ENCODE measurements at places on chromosomes 1 and 21.

DNA sequence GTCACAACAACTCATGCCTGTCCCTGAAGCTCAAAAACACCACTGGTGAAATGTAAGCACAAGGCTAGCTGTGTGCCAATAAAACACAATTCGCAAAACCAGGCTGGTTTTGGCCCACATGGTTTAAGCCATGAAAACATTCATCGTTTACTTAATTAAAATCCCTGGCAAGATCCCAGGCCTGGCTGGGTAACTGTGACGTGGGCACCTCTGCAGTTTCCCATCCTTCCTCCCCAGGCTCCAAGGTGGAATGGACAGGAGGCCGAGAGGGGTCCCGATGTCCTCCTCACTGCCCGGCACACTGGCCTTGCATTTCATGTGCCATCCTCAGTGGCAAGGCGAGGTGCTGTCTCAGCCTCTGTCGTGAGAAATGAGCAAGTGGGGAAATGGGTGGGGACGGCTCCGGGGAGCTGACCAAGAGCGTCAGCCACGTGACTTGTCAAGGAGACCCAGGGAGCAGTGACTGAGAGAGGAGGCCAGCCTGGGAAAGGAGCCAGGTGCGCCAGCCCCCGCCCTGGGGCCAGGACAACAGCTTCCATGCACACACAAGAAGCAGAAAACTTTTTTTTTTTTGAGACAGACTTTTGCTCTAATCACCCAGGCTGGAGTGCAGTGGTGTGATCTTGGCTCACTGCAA is 153.1 kb upstream of the RAB4A start:
- peak; percentile 73 for DNase-seq

DNA sequence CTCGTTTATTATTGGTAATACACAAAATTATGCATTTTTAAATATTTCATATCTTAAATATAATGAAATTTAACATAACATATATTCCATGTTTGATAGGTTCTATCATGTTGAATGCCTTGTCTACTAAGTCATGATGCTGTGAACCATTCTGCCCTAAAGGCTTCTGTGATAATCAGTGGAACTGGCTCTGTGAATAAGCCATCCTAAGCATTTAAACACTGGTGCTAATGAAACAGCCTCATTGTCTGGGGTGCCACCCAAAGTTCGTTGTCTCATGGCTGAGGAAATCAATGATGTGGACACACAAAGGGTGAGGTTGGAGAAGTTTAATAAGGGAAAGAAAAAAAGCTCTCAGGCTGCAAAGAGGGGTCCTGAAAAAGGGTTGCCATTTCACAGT is 264.7 kb upstream of the ZRANB2 start:
- no peak for DNase-seq

- no peak for DNase-seq
These were observed 11.4 kb downstream of the DESI2 start for GRCh38 chr1:244664353-244664752.

DNA sequence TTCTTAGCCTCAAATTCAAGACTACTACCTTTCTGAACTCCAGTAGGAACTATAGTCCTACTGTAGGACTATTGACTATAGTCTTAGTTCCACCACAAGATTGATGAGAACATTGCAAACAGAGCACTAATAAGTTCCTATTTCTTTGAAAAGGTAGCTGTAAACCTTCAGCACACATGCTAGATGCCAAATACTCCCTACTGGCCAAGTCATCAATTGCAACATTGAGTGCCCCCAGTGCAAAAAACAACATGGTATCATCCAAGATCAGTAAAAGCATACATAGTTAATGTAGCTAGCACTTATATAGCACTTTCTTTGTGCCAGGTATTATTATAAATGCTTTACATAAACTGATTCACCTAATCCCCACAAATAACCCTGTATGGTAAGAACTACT is 99.8 kb downstream of the MRPL39 start:
- DNase-seq, result no peak

DNA sequence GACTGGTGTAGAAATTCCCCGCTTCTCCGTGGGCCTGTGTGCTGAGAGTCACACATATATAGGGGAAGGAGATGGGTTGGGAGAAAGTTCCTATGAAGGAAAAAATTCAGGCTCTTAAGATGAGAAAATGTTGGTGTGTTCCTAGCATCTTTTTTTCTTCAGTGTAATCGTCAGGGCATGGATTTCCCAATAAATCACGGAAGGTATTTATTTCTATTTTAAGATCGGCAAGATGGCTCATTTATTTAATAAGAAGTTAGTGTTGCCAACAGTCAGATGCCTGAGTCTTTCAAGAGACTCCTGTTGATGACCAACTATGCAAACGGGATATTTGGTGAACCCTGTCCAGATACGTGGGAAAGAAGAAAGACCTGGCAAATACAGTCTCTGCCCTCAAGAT is 58.2 kb downstream of the TGFB2 start:
- no peak for DNase-seq

Data from Ammon's horn (tissue), 1 donor.